Stimulated activated CD8-positive, alpha-beta memory T cell treated with anti-CD3 and anti-CD28 coated beads, Interleukin-15, amount 100 ng/mL, for 4 hours (primary cell): ENCODE measurements at places on chromosomes 5 and 9.

DNA sequence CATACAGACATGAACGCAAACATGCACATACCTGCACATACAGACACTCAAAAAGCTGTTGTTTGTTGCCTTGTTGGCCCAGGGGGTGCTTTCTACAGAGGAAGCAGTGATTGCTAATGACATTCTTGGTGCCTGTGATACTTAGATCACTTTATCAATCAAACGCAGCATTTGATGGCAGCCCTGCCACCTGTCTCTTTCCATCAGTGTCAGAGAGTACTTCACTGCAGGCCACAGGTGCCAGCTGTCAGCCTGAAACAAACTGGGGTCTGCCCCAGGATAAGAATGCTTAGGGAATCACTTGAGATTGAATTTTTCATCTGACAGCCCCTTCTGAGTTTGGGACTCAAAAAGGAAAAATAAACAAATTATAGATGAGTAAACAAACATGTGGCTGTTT lies 388.9 kb upstream of the SGCD start:
- DNase-seq = no peak

DNA sequence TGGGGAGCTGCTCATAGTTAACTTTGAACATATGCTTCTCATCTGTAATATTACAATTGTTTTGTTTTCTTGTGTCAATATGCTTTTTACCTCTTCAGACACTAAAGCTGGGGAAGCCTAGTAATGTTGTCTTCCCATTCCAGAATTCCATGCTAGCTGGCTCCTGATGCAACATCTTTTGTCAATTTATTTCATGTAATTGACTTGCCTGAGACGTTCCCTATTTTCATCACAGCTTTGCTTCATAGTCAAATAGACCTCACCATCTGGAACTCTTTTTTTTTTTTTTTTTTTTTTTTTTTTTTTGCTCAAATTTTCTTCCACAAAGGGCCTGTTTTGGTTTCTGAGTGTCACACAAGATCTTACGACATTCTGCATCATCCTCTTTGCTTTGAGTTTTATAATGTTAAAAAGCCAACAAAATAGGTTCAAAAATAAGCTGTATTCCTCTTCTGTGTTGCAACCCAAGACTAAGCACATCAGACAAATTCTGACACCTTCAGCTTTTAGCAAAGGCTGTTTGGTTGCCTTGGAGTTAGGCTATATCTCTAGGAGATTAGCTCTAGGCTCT lies 235.2 kb downstream of the NR3C1 start:
- no peak for DNase-seq

DNA sequence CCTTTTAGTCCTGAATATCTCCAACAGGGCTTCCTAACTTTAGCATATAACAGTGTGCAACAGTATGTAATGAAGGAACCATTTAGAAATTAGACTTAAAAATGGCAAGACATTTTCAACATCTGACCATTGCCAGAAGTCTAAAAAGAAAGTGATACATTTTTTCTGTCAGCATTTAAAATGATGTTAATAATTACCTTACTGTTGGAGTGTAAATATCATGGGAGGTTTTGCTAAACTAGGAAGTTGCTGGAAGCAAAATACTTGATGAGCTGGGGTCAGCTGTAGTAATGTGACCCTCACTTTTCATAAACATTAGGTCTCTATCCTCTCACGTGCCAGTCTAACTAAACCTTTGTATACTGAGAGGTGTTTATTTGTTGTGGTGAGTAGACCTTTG lies 68.8 kb downstream of the NTRK2 start:
- no peak for DNase-seq

DNA sequence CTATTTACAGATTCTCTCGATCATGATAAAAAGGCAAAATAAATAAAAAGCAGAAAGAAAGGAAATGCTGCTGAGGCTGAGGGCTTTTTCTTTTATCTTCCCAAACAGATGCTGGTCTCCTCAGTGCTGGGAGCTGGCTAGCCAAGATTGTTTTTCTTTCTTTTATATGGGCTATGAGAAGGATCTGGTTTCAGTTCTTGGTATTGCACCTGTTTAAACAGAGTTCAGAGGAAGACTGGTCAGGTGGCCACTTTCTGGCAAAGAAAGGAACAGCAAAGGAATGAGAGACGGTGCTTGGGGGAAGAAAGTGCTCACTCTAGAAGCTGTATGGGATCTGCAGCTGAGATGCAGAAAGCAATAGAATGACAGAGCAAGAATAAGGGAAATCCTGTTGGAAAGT lies 88.9 kb downstream of the SLF1 start:
- no peak for DNase-seq

GRCh38 chr5:179619776-179620175 lies 3.7 kb downstream of the HNRNPH1 start:
- no peak for DNase-seq

GRCh38 chr5:119136666-119137318 lies 65.9 kb downstream of the DMXL1 start:
- no peak for DNase-seq

- DNase-seq = no peak
Observed at GRCh38 chr9:96555567-96556386, 63.9 kb downstream of the CDC14B start.

DNA sequence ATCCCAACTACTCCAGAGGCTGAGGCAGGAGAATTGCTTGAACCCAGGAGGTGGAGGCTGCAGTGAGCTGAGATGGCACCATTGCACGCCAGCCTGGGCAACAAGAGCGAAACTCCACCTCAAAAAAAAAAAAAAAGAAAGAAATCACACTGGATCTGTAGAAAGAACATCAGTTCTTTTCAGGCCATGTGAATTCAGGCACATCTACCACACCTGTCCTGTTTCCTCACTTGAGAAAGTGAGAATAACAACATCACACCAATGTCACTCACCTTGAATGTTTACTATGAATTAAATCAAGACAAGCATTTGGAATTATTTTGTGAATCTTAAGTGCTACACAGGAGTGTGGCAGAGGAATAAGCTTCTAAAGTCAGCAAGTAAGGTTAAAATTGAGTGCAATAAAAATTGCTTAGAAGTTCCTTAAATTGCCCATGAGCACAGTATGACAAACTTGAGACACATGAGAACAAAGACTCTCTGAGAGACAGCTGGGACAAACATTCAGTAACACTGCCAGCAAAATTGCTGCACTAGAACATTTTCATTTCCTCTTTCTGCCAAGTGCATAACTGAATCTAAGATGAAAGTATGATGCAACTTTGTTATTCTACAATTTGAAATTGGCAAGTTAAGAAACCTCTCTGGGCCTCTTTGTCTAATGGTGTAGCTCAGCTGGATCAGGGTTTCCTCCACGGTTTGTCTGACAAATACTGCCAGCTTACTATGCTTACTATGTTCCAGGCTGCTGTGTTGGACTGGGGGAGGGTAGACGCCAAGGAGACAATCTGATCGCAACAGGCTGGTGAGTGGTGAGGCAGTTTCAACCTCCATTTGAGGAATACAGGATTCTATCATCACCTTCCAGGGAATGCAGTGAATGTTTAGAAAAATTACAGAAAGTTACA lies 1.9 kb upstream of the RIC1 start:
- no peak for DNase-seq

DNA sequence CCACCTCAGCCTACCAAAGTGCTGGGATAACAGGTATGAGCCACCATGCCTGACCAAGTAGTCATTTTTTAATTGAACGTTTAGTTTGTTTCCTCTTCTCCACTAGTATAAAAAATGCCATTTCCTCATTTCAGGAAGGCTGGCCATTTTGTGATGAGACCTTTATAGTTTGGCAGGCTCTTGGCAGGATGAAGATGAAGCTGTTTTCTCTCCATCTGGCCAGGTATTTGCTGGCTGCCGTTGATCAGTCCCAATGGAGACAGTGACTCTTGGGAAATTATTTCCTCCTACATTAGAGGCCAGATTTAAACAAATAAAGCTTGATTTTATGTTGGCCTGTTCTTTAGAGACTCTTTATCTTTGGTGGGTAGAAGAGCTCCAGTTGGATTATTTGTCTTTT lies 199.0 kb downstream of the ARHGAP26 start:
- DNase-seq = no peak

- DNase-seq = no peak
Observed at GRCh38 chr9:98944734-98945074, 997 bp downstream of the COL15A1 start.

- no peak for DNase-seq
Observed at GRCh38 chr9:13139641-13140171, 139.8 kb downstream of the MPDZ start.

DNA sequence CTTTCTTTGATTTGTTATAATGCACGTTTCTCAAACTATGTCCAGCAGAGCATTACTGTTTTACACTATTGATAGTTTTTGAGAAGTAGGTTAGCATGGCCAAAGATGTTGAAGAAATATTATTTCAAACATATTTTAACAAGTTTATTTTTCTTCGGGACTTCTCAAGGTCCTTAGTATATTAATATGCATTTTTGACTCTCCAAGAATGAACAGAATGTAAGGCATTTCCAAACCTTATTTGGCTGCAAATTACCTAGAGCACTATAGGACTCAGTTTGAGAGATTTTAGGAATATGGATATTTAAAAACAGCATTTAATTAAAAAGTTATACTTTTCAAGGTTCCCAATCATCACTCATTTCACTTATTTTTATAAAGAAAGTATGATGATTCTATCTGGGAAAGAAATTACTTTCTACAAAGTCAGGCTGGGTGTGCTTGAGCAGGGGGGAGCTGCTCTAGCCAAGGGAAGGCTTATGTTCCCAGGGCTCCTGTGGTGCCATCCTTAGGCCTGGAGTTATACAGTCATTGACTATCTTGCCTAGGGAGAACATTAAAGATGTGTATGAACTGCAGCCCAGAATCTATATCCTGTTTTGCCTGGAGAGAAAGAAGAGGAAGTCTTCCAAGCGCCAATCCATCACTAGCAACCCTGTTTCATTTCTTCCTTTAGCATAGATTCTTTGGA lies 27.6 kb upstream of the NREP start:
- DNase-seq = no peak

DNA sequence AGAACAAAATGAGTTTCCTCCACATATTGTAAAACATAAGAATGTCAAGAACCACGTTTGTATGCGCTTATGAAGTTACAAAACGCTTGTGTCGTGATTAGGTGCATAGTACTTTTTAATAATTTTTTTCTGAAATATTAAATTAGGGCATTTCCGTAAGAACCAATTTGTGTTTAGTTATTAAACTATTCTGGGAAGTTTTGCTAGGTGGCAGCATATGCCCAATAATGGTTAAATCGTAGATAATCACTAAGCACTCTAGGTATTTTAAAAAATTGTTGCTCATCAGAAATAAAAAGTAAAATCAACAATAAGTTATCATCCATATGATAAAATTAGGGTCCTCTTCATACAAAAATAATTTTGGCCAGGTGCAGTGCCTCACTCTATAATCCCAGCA lies 5.4 kb downstream of the SRFBP1 start:
- no peak for DNase-seq

DNA sequence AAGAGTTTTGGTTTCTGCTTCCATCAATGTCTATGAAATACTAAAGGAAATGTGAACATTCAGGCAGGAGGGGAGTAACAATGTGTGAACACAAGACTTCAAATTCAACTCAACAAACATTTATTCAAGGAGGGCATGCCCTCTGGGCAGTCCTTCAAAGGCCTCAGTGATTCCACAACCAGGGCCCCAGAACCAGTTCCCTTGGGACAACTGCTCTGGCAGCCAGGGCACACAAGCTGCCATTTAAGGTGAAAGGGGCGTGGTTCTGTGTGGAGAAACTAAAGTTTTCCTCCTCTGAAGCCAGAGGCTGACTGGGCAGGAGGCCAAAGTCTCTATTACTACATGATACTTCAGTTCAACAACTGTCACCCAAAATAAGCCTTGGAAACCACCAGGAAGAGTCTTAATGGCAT lies 3.2 kb downstream of the RBM18 start:
- DNase-seq = no peak

- no peak for DNase-seq
Observed at GRCh38 chr9:28004900-28005299, 431.6 kb upstream of the C9orf72 start.

- DNase-seq = no peak
Observed at GRCh38 chr5:172199446-172199845, 5.5 kb downstream of the EFCAB9 start.

GRCh38 chr5:139757727-139758509 lies 37.7 kb upstream of the PSD2 start:
- no peak for DNase-seq

DNA sequence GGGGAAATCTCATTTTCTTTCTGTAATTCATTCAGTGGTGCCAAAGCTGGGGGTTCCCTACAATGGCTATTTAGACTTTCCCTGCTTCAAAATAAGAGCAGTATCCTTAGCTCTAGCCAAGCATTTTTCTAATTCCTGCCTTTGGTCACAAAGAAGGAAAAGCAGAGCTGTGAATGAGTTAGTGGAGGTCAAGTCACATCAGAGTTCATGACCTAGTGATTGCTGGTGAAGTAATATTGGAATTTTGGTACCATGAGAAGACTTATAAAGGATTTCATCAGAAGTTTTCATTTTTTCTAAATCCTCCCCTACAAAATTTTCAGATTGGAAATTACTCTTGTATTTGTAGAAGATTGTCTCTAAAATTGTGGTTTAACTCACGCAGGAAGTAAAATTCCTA lies 28.0 kb downstream of the DNAJC21 start:
- DNase-seq = no peak

DNA sequence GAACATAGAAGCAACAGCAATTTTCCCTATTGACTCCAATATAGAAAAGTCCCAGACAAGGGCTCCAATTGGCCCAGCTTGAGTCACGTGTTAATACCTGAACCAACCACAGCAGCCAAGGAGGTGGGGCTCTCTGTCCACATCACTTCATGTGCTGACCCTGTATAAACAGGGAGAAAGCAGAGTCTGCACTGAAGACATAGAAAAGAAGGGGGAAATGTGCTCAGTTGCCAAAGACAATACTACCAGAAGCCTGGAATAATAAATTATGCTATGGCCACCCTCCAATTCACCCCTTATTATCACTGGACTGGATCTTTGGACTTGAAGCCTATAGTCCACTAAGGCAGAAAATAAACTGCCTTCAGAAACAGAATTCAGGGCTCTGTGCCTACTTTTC lies 275.4 kb downstream of the EPB41L4A start:
- DNase-seq = no peak

GRCh38 chr9:20289423-20290010 lies 332.8 kb downstream of the MLLT3 start:
- DNase-seq = no peak

DNA sequence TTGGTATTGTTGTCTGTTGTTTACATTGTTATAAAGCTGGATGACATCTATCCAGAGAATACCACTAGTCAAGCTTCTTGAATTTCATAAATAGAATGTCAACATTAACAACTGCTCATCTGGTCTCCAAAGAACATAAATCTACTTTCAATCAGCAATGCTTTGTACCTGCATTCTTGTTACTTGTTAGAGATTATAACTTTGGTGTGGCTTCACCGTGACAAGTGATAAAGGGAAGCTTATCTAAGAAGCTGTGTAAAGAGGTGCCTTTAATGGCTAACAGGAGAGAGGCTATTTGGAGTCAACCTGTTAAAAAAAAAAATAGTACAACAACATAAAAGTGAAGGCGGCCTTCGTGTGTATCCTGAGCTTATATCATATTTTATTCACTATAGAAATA lies 41.8 kb downstream of the MUSK start:
- DNase-seq = no peak

DNA sequence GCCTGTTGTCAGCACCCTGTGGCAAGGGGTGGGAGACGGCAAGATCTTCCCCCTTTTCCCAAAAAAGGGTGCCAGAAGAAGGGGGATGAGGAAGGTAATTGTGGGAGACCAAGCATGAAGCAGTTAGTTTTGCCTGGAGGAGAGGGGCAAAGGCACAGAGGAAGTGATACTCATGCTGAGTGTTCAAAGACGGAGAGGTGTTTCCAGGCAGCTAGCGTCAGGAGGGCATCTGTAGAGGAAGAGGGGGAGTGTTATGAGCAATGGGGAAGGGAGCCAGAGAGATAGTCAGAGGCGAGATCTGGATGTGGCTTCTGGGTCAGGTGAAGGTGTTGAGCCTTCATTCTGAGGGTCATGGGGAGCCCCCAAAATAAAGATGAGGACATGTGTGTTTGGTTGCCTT lies 26.9 kb upstream of the ADAM19 start:
- no peak for DNase-seq
